ENCODE measurements at places on chromosomes 2 and 18.

- DNase-seq, result peak; percentile 58
Measured at GRCh38 chr2:217250013-217250524, 390.2 kb upstream of the TNP1 start.

GRCh38 chr2:133603109-133603508 is 34.8 kb upstream of the NCKAP5 start:
- DNase-seq, result no peak

DNA sequence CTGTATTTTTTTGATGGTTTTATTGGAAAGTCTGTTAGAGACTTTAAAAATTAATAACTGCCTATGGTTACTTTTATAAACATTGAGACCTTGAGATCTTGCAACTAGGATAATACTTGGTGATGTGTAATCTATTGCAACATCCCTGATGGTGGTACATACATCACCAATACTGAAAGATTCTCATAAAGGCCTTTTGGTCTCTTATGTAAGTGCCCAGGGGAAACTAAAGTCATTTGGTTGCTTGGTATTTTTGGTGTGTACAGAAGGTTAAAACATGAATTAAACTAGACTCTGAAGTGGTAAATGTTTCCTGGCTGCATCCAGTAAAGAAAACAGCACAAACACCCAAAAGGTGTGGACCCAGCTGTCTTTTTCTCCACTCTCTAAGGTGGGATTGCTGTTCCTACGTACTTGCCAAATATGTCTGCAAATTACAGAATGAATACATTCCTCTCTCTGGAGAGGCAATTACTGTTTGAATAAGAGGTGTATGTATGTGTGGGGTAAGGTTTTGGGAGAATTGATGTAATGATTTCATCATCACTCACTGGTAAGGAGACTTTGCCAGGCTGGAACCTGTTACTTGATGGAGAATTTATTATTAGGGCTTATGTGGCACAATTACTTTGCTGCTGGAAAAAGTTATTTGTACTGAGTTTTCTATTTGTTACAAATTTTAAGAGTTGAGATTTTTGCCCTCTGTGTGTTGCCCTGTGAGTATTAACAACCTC is 3.6 kb downstream of the B3GNT2 start:
- DNase-seq, result no peak

DNA sequence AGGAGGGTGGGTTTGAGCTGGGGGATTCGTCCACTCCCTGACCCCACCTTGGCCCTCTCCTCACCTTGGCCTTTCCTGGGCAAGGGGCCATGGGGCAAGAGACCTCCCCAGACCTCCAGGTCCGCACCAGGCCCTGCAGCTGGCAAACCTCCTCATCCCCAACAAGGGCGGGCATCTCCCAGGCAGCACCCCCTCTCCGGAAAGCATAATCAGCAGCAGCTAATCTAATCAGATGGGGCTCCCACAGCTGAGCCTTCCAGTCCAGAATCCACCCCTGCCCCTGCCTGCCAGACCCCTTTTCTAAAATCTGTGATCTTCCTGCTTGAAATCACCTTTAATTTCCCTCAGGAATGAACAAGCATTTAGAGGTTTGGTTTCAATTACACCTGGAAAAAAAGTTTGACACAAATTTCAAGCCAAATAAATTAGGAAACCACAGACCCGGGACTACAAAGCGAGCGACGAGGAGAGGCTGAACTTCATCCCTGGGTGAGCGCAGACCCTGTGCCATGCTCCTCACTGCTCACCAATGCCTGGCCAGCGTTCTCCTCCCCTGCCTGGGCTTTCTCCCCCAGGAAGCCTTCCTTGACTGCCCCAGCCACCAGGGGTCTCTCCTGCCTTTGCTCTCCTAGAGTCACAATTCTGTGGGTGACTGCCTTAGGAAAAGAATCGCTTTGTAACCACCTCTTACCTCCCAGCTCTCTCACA is 143.0 kb upstream of the MYCN start:
- no peak for DNase-seq

DNA sequence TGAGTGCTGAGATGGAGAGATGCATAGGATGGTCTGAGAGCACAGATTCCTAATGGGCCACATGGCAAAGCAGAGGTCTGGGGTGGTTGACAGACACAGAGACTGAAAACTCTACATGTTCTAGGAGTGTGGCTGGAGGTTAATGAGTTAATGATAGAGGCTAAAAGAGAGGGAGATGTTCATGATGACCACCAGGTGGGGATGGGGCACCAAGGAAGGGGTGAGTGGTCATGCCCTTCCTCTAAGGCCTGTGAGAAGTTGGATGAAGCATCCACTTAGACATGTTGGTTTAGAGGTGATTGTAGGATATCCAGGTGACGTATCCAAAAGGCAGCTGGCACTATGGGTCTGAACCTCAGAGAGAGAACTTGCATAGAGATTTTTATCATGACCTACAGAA is 102.1 kb downstream of the LRP2 start:
- DNase-seq, result no peak

DNA sequence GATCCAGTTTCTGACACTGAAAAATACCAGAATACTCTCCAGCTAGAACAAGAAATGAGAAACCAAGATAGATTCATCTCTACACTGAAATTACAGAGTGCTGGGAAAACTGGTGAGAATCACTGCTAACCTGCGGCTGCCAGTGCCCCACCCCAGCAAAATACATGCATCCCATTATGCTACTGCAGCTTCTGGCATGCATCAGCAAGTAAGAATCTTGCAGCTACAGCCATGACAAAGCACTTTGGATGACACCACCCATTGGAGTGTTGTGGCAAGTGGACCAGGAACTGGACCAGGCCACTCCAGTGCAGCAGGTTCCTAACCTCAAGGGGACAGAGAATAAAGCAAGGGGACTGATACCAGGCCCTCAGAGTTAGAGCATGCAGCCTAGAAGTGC is 378.8 kb upstream of the ETAA1 start:
- DNase-seq, result no peak

DNA sequence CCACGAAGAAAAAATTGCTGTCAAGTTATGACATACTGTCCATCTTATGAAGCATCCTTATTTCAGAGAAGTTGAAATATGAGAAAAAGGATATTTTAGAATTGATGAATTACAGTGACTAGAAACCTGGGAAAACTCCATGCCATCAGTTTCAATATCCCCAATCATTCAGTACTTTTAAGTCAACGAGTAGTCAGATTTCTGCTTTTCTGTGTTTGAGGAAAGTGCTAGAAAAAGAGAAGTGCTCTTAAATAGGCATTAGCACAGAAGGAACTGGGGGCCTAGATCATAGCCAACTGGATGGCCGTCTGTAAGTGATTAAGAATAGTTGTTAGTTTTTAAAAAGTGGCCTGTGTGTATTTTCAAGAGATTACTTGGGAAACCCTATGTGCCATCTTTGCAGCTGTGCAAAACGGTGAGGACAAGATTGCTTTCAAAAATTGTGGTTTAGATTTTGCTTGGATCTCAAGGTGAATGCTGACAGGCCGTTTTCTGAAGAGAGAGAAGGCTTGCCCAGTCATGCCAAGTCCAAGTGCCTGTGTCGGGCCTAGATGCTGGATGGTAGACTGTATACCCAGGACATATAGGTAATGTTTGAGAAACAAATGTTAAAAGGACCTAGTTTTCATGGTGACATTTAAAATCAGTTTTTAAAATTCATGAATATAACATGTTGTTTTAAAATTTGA is 5.1 kb downstream of the NEDD4L start:
- DNase-seq, result no peak

DNA sequence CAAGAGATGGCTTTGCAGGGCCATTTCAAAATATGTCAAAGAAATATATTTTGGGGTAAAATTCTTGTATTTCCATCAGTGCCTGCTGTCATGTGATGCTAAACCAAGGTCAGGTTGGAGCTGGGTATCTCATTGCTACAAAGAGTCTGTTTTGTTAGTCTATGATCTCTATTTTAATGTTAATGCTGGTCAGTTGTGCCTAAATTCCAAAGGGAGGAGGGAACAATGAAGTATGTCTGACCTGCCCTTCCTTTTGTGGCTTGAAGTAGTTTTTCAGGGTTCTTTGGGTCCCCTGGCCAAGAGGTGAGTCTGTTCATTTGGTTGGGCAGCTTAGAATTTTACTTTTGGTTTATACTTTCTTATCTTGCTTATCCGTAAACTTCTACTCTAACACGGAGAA is 61.6 kb upstream of the DYNAP start:
- DNase-seq, result no peak

- peak; percentile 98 for DNase-seq
Measured at GRCh38 chr2:205175831-205176230, 506.5 kb upstream of the NRP2 start.

DNA sequence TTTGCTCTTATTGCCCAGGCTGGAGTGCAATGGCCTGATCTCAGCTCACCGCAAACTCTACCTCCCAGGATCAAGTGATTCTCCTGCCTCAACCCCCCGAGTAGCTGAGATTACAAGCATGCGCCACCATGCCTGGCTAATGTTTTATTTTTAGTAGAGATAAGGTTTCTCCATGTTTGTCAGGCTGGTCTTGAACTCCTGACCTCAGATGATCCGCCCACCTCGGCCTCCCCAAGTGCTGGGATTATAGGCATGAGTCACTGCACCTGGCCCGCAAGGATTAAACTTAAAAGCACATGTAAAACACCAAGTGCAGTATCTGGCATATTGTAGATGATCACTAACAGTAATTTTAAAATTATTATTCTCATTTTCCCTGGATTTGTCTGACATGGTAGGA is 72.9 kb downstream of the C1QL2 start:
- no peak for DNase-seq

DNA sequence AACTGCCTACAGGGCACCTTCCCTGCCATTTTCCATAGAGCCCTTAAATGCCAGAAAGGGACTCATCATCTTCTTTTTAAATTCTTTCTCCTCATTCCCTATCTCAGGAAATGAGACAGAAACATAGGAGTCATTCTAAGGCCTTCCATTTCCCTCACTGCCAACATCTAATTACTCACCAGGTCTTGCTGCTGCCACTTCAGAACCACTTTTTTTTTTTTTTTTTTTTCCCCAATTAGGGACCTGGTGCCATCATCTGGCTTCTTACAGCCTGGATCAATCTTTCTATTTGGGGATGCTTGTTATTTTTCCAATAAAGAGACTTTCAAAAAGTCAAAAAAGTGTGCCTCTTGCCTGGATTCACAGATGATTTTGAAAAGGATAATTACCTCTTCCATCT is 373.4 kb downstream of the LPIN1 start:
- DNase-seq, result no peak

DNA sequence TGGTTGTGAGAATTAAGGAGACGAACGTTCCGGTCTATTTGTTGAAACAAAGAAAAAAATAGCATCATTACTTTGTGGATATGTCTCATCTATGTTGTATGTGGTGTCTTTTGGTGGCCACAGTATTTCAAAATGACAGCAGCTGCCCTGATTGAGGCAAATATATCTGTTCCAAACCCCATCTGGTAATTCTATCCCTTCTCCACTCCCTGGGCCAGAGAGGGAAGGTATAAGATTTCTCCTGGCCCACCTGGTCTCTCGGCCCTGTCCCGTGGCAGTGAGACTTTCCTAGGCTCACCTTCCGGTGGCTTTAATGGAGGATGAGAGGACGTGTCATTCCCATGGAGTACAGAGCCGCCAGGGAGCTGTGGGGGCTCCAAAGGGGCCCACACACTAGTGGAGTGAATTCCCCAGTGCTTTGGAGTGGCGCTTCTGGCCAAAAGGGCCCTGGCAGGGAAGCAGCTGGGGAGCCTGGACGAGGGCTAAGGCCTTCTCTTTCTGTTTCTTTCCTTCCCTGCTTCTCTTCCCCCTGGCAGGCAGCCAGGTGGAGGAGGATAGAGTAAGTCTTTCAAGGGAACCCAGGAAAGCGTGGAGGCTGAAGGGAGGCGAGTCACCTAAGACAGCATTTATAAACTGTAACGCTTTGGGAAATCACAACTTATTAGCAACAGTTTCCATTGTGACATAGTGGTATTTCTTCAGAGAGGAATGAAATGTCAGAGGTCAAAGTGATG is 5.6 kb downstream of the FOSL2 start:
- no peak for DNase-seq

- no peak for DNase-seq
Measured at GRCh38 chr2:151380580-151381235, 23.3 kb downstream of the TNFAIP6 start.

DNA sequence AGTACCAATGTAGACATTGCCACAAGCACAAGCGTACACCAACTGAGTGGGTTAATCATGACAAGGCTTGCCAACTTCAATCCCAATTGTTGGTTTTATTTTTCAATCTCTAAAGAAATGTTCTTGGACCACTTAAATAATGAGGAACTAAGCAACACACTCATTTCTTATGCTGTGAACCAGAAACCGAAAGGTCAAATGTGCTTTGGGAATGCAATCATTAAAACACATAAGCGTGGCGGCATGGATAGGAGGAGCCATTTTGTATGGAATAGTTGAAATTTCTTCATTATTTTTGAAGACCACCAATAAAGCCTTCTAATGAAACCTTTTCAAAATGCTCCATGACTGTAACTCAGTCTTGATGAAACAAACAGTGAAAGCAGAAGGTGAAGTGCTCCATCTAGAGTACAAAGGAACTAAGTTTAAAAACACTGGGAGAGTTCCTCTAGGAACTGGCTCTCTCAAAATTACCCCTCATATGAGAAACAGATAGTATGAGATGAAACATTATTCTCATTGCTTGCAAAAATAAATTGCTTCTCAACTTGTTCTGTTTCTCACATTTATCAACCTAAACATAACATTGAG is 113.2 kb upstream of the CHST9 start:
- peak; percentile 8 for DNase-seq

GRCh38 chr18:40004246-40004645 is 1950.8 kb upstream of the PIK3C3 start:
- peak; percentile 70 for DNase-seq

DNA sequence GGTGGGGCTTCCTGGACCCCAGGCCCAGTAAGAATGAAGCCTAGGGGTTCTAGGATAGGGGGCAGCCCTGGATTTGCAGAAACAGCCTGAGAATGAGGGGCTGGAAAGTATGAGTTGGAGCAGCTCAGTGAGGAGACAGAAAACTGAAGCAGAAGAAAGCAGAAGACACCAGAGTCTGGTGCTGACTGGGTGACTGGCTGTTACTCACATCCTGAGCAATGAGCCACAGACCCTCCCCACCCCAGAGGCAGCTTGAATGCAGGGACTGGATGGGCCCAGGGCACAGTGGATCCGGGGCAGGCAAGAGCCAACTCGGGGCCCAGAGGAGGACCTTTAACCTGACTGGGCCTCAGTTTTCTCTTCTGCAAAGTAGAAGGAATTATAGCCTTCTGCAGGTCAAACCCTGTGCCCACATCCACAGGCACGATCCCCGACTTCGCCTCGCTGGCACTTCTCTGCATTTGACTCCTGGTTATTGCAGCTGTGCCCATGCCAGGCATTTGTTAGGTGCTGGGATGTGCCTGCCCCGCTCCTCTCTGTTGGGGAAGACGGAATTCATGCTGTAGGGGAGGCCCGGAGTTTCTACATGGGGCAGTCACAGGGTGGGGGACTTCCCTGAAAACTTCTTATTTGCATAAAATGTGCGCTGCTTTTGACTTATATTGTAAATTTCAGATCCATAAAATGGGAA is 8.5 kb downstream of the STEAP3 start:
- no peak for DNase-seq
